Purkinje cell (primary cell): ENCODE measurements at places on chromosomes 1 and 21. TPM values are rescaled to one million over a fixed set of nuclear protein-coding genes. Genes with fewer than 3 reads are reported as not detected.

Gene DNASE2B
- polyA plus RNA-seq, result 3.1 TPM in 1 of 2 replicates, not detected in the other

Gene ADAMTSL4
- not detected in 2 replicates for polyA plus RNA-seq

Gene CYP4A22
- polyA plus RNA-seq, result 0.23 TPM in 1 of 2 replicates, not detected in the other

Gene KLHL12
- 55.7 and 60.5 TPM in 2 replicates for polyA plus RNA-seq

Gene LRRC39
- polyA plus RNA-seq, result 2.4 and 4.7 TPM in 2 replicates

Gene DCDC2B
- not detected in 2 replicates for polyA plus RNA-seq

Gene BSND
- not detected in 2 replicates for polyA plus RNA-seq

Gene IRF6
- 45.5 and 58.1 TPM in 2 replicates for polyA plus RNA-seq

Gene PADI2
- 1.3 and 1.5 TPM in 2 replicates for polyA plus RNA-seq

Gene NHLH1
- polyA plus RNA-seq, result 1.7 and 4.6 TPM in 2 replicates

Gene GBP6
- not detected in 2 replicates for polyA plus RNA-seq

Gene FAM177B
- polyA plus RNA-seq, result 1.0 and 1.9 TPM in 2 replicates

Gene FALEC
- not detected in 2 replicates for polyA plus RNA-seq
